Stimulated activated CD4-positive, alpha-beta T cell treated with anti-CD3 and anti-CD28 coated beads, Interleukin-1b, Interleukin-23, amount 100 ng/mL, for 48 hours (primary cell): ENCODE measurements at places on chromosomes 1 and 21.

DNA sequence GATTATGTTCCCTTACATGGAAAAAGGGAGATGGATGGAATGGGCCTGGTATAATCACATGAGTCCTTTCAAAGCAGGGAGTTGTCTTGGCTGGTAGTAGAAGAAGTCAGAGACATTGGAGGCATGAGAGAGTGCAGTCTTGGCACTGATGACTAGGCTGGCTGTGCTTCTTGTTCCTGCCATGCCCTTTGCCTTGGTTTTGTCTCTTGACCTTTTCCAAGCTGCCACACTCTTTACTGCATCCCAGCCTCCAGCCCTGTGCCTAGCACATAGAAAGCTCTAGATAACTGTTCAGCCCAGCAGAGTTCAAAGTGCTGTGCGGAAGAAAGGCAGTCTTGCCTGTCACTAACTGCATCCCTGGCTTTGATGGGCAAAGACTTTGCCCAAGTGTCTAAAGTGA is 412.6 kb downstream of the PRDM2 start:
- no peak for DNase-seq

- peak; percentile 27 for DNase-seq
Measured at GRCh38 chr1:147541672-147542568, 619 bp downstream of the BCL9 start.

DNA sequence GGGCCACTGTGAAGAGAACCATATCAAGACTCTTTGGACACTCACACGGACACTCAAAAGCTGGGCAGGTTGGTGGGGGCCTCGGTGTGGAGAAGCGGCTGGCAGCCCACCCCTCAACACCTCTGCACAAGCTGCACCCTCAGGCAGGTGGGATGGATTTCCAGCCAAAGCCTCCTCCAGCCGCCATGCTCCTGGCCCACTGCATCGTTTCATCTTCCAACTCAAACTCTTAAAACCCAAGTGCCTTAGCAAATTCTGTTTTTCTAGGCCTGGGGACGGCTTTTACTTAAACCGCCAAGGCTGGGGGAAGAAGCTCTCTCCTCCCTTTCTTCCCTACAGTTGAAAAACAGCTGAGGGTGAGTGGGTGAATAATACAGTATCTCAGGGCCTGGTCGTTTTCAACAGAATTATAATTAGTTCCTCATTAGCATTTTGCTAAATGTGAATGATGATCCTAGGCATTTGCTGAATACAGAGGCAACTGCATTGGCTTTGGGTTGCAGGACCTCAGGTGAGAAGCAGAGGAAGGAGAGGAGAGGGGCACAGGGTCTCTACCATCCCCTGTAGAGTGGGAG is 36.3 kb upstream of the TDRD10 start:
- no peak for DNase-seq

- no peak for DNase-seq
Measured at GRCh38 chr1:185396126-185396525, 79.1 kb upstream of the IVNS1ABP start.

GRCh38 chr1:64599242-64599641 is 129.3 kb downstream of the CACHD1 start:
- no peak for DNase-seq

DNA sequence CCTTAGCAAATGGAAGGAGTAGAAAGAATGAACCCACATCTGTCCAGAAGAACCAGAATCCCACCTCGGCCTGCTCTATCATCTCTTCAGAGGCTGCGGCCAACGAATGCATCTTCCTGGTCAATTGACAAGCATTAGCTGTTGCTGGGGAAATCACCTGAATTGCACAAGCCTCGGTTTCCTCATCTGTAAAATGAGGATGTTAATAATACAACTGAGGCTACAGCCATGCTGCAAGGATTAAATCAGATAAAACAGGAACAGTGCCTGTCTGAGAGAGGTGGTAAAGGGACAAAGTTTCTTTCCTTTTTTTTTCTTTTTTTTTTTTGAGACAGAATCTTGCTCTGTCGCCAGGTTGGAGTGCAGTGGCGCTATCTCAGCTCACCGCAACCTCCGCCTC is 99.8 kb downstream of the KIF14 start:
- DNase-seq: no peak

DNA sequence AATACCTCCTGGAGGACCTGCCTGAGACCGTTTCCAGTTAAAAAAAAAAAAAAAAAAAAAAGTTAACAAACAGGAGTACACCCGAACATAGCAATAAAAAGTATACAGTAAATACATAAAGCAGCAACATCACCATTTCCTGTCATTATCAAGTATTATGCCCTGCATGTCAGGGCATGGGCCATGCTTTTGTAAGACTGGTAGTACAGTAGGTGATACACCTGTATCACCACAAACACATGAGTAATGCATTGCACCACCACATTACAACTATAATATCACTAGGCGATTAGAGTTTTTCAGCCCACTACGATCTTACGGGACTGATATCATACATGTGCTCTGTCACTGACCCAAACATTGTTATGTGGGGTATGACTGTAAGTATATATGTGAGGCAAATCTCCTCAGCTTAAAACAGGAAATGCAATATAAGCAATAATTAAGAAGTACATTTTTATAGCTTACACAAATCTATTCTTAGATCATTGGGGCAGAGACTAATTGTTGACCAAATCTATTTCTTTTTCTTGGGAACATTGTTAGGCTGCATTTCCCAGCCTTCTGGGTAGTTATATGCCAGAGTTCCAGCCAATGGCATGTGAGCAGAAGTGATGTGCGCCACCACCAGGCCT is 98.1 kb downstream of the PLD5 start:
- no peak for DNase-seq

- no peak for DNase-seq
Measured at GRCh38 chr1:20154301-20154831, 15.2 kb downstream of the PLA2G2F start.

- DNase-seq: no peak
Measured at GRCh38 chr1:228405979-228406228, 731 bp downstream of the TRIM11 start.

DNA sequence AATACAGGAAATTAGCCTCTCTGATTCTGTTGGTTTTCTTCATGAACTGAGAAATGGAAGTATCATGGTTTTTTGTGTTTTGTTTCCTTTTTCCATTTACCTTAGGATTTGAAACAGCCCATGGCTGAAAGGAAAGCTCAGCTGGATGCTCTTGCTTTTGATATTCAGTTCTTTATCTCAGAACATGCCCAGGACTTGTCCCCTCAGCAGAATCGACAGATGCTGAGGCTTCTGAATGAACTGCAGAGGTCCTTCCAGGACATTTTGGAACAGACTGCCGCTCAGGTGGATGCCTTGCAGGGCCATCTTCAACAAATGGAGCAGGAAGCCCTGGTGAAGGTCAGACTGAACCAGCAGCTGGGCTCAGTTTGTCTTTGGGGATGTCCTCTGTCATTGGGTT is 142.4 kb downstream of the MACF1 start:
- DNase-seq: no peak

GRCh38 chr1:106534612-106535011 is 521.9 kb upstream of the PRMT6 start:
- DNase-seq: no peak

- DNase-seq: no peak
Measured at GRCh38 chr1:160255781-160256300, 6.5 kb downstream of the DCAF8 start.

DNA sequence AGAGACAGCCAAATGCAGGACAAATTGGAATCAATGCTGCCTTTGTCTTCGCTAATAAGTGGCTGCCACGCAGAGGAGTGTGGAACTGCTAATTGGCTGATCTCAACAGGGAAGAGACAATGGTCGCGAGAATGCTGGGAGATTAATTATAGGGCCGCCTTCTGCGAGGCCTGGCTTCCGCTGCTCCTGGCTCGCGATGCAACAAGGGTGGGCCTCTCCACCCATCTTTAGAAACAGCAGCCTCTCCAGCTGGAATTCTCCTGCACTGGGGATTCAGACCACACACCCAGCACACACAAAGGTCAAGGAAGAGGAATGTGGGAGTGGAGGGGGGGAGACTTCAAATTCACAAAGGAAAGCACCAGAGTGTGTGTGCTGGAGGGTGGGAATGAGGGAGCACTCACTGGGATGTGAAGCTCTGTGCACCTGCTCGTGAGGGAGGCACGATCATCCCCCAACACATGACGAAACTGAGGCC is 200.7 kb upstream of the GRIK3 start:
- no peak for DNase-seq

- no peak for DNase-seq
Measured at GRCh38 chr1:169574336-169574735, 11.9 kb downstream of the F5 start.
